Body of pancreas (tissue), 4 donors: ENCODE measurements at places on chromosomes 16 and 17. TPM values are rescaled to one million over a fixed set of nuclear protein-coding genes. Genes with fewer than 3 reads are reported as not detected.
A peak's percentile ranks its signal among the peaks of the same experiment; 100 is the strongest.

DNA sequence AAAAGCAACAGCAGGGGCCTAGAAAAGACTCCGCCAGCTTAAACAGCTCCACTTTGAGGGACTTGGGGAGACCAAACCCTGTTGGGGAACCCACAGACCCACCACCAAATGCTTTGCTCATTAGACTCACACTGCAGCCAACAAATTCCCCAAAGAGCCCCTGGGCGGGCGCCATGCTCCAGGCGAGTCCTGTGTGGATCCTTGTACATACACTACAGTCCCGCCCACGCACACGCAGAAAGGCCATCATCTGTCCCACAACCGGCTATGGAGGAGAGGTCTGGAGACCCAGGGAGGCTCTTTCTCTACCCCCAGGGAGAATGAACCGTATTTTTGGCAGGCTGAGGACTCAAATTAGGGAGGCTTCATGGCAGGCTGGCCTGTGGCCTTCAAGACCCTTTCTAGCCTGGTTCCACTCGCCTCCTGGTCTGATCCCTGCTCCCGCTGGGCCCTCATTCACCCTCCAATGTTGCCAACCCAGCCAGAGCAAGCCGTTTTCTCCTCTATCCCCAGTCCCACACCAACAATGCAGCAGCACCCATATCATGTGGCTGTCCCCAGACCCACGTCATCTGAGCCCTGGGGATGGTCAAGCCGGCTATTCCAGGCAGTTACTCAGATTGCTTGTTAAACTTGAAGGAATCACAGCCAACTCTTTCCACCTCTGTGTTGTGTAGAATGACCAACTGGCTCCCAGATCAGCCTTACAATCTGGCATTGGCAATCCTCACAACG, 27.2 kb downstream of the ZNF423 start:
- DNase-seq = no peak
- no peaks in the 10 kb centered on the region for H3K4me1 ChIP-seq
- no peaks in the 10 kb centered on the region for H3K36me3 ChIP-seq
- no peak overlapping the region for H3K27ac ChIP-seq

DNA sequence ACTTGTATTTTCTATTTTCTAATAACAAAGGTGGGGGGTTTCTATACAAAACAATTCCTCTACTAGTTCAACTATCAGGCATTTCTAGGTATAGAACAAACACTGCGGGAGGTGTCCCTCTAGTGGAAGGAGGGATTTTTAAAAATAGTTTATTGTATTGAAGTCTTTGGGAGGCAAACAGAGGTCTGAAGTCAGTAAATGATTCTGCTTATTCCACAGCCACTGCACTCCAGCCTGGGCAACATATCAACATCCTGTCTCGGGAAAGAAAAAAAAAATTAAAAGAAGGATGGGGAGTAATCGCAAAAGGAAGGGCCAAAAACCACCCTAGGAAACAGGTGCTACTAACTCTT, 648 bp upstream of the ERCC4 start:
- peaks cover 36% of the 10 kb centered on the region for H3K4me1 ChIP-seq
- H3K4me3 ChIP-seq = no peak overlapping the region
- DNase-seq = no peak
- peak overlapping the region; percentile 18 for H3K27ac ChIP-seq
- no peaks in the 10 kb centered on the region for H3K27me3 ChIP-seq

- H3K4me1 ChIP-seq = no peaks in the 10 kb centered on the region
- no peak for DNase-seq
- no peak overlapping the region for H3K27ac ChIP-seq
These were observed 86.1 kb downstream of the KCNJ12 start for GRCh38 chr17:21462237-21462636.

DNA sequence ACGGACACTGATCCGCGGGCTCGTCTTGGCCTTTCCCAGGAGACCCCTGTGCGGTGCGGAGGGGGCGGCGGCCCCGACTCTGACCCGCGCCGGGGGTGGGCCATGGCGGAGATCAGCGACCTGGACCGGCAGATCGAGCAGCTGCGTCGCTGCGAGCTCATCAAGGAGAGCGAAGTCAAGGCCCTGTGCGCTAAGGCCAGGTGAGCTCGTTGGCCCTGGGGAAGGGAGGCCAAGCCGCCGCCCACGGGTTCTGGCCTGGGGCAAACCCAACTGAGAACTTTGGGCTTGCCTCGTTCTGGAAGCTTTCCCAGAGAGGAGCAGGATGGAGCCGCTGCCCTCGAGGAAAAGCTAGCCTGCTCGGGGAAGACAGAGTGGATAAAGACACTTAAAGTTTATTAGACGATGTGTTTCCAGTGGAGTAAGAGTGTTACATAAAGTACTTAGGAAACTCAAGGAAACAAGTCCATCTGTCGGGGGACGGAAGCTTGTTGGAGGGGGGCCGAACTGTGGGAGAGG, 540 bp downstream of the PPP4C start:
- peaks cover 37% of the 10 kb centered on the region for H3K4me1 ChIP-seq
- H3K27ac ChIP-seq = peak overlapping the region; percentile 82
- peak overlapping the region; percentile 96 for H3K4me3 ChIP-seq
- H3K36me3 ChIP-seq = peaks cover 4% of the 10 kb centered on the region
- no peak for DNase-seq

GRCh38 chr16:11698271-11698689, 30.0 kb downstream of the SNN start:
- peak overlapping the region; percentile 51 for H3K27ac ChIP-seq
- no peak overlapping the region for H3K4me3 ChIP-seq
- no peaks in the 10 kb centered on the region for H3K27me3 ChIP-seq
- no peak for DNase-seq
- peaks cover 16% of the 10 kb centered on the region for H3K36me3 ChIP-seq

- H3K4me3 ChIP-seq = no peak overlapping the region
- H3K27me3 ChIP-seq = no peaks in the 10 kb centered on the region
- H3K4me1 ChIP-seq = no peaks in the 10 kb centered on the region
- no peak overlapping the region for H3K27ac ChIP-seq
- H3K36me3 ChIP-seq = no peaks in the 10 kb centered on the region
These were observed 16.6 kb upstream of the LITAF start for GRCh38 chr16:11603331-11603750.

- DNase-seq = no peak
- no peak overlapping the region for H3K27ac ChIP-seq
- H3K4me1 ChIP-seq = peaks cover 6% of the 10 kb centered on the region
- H3K27me3 ChIP-seq = no peaks in the 10 kb centered on the region
- no peak overlapping the region for H3K4me3 ChIP-seq
These were observed 120.2 kb upstream of the HLF start for GRCh38 chr17:55144518-55144917.

DNA sequence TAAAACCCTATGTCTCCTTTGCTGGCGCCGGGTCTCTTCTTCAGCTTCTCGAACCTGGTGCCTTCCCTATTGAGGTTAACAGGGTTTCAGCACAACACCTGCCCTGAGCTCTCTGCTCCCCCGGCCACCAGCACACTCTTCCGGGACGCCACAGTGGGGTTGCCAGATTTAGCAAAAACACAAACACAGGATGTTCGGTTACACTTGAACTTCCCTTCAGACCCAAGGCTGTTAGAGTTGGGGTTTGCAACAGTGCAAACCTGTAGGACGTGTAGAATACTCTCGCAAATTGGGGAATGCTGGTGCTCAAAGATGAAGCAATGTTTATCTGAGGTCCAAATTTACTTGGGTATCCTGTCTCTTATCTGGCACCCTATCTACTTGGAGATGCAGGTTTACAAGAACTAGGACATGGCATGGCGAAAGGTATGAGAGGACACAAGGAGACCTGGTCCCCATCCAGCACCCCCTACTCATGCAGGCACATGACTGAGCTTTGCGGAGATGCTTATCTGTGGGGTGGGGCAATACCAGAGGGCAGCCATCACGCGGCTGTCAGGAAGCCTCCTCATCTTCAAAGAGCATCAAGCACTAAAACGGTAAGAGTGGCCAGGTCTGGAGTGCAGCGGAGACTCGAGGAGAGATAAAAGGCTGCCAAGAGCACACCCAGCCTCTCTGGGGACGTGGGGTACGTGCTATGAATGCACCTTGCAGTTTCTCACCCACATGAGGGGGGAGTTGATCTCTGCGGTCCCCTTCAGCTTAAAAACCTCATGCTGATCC, 52.8 kb downstream of the SDK2 start:
- H3K36me3 ChIP-seq = no peaks in the 10 kb centered on the region
- peak; percentile 3 for DNase-seq
- H3K4me3 ChIP-seq = no peak overlapping the region
- H3K27ac ChIP-seq = no peak overlapping the region

DNA sequence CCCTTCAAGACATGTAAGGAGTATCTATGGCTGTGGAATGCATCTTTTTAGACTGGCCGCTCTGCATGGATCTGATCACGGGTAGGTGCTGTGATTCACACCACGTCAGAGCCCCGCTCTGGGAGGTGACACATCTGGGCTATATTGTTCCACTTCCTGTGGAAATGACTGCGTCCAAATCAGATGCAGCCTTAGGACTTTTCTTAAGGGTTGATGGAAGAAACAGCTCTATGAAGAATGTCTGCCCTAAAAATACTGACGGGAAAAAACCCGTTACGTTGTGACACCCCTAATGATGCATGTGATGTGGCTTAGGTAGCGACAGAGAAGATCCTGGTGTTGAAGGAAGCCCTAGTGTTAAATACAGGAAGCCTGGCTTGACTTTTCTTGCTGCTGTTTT, 12.2 kb downstream of the BANP start:
- H3K4me1 ChIP-seq = peaks cover 18% of the 10 kb centered on the region
- H3K27ac ChIP-seq = no peak overlapping the region
- DNase-seq = no peak
- no peaks in the 10 kb centered on the region for H3K27me3 ChIP-seq

GRCh38 chr16:1078579-1079021, 6.1 kb downstream of the SSTR5 start:
- H3K4me3 ChIP-seq = no peak overlapping the region
- DNase-seq = peak; percentile 91
- H3K4me1 ChIP-seq = peaks cover 30% of the 10 kb centered on the region
- H3K36me3 ChIP-seq = no peaks in the 10 kb centered on the region
- H3K27me3 ChIP-seq = no peaks in the 10 kb centered on the region

DNA sequence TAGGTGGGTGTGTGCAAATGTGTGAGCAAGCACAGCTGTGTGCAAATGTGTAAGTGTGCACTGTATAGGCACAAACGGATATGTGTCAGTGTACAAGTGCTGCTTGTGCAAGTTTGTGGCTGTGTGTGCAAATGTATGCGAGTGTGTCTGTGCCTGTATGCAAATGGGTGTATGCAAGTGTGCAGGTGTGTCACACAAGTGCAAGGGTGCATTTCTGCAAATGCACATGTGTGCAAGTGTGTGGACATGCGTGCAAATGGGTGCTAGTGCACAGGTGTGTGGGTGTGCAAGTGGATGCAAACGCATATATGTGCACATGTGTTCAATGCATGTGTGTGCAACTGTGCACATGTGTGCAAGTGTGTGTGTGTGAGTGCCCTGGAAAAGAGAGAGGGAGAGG, 76.5 kb upstream of the TNRC6C start:
- H3K36me3 ChIP-seq = no peaks in the 10 kb centered on the region
- H3K27me3 ChIP-seq = no peaks in the 10 kb centered on the region
- DNase-seq = no peak
- no peak overlapping the region for H3K4me3 ChIP-seq

DNA sequence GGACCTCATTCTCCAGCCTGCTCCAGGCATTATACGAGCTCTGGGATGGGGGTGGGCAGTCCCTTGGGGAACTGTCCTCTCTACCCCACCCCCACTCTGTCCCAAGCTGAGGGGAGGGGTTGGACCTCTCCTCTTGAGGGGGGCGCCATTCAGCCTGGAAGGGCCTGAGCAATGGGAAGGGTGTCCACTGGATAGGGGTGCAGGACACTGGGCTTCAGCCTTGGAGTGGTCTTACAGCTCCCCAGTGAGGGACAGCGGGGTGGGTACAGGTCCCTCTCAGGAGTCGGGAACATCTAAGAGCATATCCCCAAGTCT, 9.5 kb upstream of the CBX8 start:
- H3K36me3 ChIP-seq = no peaks in the 10 kb centered on the region
- H3K27me3 ChIP-seq = no peaks in the 10 kb centered on the region
- H3K27ac ChIP-seq = no peak overlapping the region
- H3K4me1 ChIP-seq = peaks cover 35% of the 10 kb centered on the region
- no peak for DNase-seq

GRCh38 chr17:73765824-73766563, 121.7 kb upstream of the SDK2 start:
- no peaks in the 10 kb centered on the region for H3K27me3 ChIP-seq
- no peaks in the 10 kb centered on the region for H3K36me3 ChIP-seq
- peaks cover 10% of the 10 kb centered on the region for H3K4me1 ChIP-seq
- DNase-seq = no peak

DNA sequence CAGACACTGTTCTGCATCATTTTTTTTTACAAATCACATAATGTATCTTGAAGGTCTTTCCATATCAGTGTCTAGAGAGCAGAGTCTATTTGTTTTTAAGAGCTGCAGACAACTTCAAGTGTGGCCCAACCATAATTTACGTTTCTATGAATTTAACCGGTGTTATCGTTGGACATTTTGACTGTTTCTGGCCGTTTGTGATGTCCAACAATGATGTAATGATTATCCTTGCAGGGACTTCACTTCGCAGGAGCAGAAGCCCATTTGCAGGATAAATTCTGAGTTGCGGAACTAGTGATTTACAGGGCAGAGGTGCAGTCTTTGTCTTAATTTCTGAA, 26.9 kb upstream of the HLF start:
- no peaks in the 10 kb centered on the region for H3K27me3 ChIP-seq
- no peak for DNase-seq
- H3K4me3 ChIP-seq = peak overlapping the region; percentile 16
- H3K36me3 ChIP-seq = no peaks in the 10 kb centered on the region

DNA sequence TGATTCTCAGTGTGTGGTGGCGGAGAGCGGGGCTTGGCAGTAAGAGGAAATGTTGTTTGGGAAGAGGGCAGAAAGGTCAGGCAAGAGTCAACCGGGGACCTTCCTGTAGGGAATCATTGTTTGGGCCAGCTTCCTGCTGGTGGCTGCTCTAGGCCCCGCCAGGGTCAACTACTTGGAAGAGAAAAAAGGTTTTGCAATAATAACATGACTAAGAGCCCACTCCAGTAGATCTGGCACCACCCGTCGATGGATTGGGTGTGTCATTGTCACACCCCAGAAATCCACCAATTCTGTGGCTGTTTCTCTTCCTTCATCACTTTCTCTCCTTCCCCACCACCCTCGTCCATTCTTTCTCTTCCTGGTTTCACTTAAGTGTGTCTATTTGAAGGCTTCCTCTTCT, 4.2 kb upstream of the KRT24 start:
- H3K4me1 ChIP-seq = no peaks in the 10 kb centered on the region
- no peaks in the 10 kb centered on the region for H3K27me3 ChIP-seq
- DNase-seq = no peak
- no peak overlapping the region for H3K27ac ChIP-seq
- no peak overlapping the region for H3K4me3 ChIP-seq
- H3K36me3 ChIP-seq = no peaks in the 10 kb centered on the region

- no peaks in the 10 kb centered on the region for H3K36me3 ChIP-seq
- DNase-seq = no peak
- no peak overlapping the region for H3K4me3 ChIP-seq
- no peaks in the 10 kb centered on the region for H3K27me3 ChIP-seq
These were observed 120.5 kb downstream of the ZFHX3 start for GRCh38 chr16:72927199-72928089.

GRCh38 chr17:67239597-67239996, 5.4 kb downstream of the HELZ start:
- no peak for DNase-seq
- H3K4me3 ChIP-seq = no peak overlapping the region
- peak overlapping the region; percentile 29 for H3K27ac ChIP-seq
- H3K36me3 ChIP-seq = no peaks in the 10 kb centered on the region

GRCh38 chr16:30753596-30753995, 5.4 kb downstream of the PHKG2 start:
- no peaks in the 10 kb centered on the region for H3K27me3 ChIP-seq
- H3K36me3 ChIP-seq = no peaks in the 10 kb centered on the region
- H3K27ac ChIP-seq = no peak overlapping the region
- H3K4me3 ChIP-seq = no peak overlapping the region
- peaks cover 6% of the 10 kb centered on the region for H3K4me1 ChIP-seq

Gene TCAP
- total RNA-seq = not detected

Gene SLC22A31
- 68.2 TPM for total RNA-seq

Gene ZNF469
- total RNA-seq = 1.0 TPM
